ENCODE measurements at places on chromosomes 5 and 9.

DNA sequence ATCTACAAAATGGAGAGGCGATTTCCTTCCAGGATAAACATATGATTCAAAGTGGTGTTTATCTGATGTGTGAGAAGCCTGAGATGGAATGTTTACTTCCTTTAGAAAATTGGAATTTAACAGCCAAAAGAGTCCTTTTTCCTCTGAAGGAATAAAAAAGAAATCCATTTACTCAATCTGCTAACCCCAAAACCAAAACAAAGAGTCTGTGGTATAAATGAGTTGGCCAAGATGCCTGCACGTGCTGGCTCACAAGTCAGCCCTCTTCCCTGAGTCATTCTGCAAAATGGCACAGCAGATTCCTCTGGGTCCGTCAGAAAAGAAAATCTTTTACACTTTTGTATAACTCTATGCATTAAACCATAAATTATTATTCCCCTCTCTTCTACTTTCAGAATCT, 60.8 kb downstream of the EBF1 start:
- DNase-seq = no peak

DNA sequence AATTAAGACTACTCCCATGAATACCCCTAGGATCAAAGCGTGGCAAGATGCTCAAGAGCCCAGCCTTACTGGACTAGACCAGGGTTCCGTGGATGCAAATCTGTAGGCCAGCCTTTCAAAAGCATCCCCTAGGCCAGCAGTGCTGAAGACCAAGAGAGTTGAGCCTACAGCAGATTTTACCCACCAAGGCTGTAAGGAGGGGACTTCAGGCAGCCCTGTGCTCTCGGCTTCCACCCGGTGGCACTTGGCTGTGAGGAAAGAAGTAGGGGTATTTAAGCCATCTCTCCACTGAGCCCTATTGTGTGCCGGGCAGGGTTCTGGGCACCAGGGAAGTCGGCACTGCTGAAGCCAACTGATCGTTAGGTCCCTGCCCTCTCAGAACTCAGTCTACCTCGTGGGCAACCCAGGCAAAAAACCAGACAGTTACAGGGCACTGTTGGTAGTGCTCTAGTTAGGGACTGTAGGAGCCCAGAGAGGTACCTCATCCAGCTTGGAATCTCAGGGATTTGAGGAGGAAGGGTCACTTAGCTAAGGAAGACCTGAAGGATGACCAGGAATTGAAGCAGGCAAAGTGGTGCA, 25.5 kb downstream of the TCF7 start:
- no peak for DNase-seq

GRCh38 chr9:79021084-79021483, 550.7 kb upstream of the TLE4 start:
- DNase-seq = no peak

DNA sequence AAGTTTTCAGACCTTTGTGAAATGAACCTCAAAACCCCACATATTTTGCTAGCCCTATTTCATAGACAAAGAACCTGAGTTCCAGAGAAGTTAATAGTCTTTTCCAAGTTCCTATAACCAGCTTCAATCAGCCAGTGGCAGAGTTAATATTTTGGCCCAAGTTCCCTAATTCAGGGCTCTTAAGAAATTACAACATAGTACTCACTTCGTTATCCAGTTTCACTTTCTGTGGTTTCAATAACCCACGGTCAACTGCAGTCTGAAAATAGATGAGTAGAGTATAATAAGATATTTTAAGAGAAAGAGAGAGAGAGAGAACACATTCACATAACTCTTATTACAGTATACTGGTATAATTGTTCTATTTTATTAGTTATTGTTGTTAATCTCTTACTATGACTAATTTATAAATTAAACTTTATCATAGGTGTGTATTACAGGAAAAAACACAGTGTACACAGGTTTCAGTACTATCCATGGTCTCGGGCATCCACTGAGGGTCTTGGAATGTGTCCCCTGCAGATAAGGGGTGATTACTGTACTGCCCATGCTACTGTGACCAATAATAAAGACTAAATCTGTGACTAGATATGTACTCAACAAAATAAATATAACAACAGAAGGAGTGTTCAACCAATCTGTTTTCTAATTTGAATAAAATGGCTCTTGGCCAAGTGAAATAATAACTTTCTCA, 9.3 kb upstream of the MYOT start:
- DNase-seq = no peak

DNA sequence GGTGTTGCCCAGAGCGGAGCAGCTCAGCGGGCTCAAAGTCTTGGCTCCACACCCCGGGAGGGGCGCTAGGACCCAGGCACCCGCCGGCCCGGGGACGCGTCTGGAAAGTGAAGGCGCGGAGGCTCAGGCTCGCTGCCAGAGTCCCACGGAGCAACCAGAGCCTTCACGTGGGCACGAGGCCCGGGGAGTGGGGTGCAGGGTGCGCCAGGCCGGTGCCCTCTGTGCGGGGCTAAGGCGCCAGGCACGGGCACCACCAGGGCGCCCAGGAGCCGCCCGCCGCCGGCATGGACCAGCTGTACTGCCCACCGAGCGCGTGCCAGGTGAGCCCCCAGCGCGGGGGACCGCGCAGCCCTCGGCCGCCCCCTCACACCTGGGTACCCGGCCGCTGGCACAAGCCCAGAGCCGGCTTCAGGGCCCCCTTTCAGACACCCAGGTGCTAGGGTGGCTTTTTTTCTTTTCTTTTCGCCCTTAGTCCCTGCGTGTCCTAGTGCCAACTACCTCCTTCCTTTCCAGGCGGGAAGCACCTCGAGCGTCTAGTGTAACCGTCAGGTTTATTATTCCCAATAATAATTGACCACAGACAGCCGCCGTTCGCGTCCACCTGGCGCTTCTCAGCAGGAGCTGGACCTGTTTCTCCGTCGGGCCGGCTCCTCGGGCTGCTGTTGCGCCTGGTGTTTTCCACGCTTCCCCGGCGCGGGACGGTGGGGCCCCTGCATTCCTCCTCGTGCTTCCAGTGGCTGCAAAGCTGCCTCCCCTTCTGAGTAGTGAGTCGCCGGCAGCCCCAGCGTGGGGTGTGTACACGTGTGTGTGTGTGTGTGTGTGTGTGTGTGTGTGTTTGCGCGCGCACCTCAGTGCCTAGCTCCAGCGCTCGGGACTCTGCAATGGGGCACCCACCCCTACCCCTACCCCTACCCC, 30.1 kb upstream of the PDE8B start:
- no peak for DNase-seq

- peak; percentile 12 for DNase-seq
Measured at GRCh38 chr9:135602789-135603481, 36.4 kb downstream of the GLT6D1 start.

DNA sequence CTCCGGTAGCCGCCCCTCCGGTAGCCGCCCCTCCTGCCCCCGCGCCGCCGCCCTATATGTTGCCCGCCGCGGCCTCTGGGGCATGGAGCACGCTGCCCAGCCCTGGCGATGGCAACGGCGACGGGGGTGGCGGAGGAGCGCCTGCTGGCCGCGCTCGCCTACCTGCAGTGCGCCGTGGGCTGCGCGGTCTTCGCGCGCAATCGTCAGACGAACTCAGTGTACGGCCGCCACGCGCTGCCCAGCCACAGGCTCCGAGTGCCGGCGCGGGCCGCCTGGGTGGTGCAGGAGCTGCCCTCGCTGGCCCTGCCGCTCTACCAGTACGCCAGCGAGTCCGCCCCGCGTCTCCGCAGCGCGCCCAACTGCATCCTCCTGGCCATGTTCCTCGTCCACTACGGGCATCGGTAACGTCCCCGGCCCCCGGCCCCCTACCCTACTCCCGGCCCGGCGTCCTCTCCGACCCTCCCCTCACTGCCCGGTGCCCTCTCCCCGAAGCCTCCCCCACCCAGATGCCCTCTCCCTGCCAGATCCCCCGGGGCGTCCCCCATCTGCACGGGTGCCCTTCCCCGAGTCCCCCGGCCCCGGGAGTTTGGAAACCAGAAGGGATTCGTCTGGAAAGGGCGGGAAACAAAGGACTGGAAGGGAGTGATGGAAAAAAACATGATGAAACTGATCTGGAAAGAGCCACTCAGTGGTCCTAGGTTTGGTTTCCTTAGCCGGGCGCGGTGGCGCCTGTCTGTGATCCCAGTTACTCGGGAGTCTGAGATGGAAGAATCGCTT, 417 bp downstream of the SRD5A1 start:
- peak; percentile 18 for DNase-seq

- DNase-seq = no peak
Measured at GRCh38 chr5:168269937-168270330, 21.5 kb upstream of the WWC1 start.

GRCh38 chr9:105656131-105656921, 5.9 kb upstream of the TAL2 start:
- no peak for DNase-seq

- no peak for DNase-seq
Measured at GRCh38 chr5:158621391-158621790, 478.3 kb downstream of the EBF1 start.

- no peak for DNase-seq
Measured at GRCh38 chr5:14112998-14113652, 30.0 kb upstream of the TRIO start.

DNA sequence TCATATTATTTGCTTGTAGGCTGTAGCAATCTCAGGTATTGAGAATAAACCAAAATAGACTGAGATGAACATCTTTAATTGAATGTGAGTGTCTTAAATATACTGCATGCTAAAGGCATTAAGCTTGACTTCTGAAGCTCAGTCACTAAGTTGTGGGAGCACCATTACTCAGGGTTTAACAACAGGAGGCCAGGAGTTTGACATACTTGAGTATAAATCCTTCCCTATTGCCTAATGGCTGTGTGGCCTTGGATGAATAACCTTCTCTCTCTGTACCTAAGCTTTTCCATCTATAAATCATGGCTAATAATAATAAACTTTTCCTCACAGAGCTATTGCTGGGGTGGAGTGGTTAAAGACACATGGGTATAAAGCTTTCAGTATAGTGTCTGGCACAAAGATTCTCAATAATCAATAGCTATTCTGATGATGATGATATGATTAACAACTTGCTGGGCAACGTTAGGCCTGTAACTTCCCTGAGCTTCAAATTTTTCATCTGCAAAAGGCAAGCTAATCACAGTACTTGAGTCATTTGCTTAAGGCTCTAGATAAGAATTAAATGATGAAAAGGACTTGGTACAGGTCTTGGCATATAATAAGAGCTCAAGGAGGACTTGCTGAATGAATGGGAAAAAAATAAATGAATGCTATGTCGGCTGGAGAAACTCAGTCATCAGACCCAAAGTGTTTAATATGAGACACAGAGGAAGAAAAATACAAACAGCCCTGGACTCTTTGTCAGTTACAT, 174.0 kb upstream of the IL12B start:
- no peak for DNase-seq

GRCh38 chr5:67149057-67149950, 47.3 kb downstream of the CD180 start:
- no peak for DNase-seq

GRCh38 chr9:88291856-88292255, 96.4 kb upstream of the SPIN1 start:
- no peak for DNase-seq

GRCh38 chr9:134698587-134699342, 57.2 kb downstream of the COL5A1 start:
- peak; percentile 40 for DNase-seq

GRCh38 chr5:97923496-97923895, 740.4 kb upstream of the RIOK2 start:
- DNase-seq = no peak

DNA sequence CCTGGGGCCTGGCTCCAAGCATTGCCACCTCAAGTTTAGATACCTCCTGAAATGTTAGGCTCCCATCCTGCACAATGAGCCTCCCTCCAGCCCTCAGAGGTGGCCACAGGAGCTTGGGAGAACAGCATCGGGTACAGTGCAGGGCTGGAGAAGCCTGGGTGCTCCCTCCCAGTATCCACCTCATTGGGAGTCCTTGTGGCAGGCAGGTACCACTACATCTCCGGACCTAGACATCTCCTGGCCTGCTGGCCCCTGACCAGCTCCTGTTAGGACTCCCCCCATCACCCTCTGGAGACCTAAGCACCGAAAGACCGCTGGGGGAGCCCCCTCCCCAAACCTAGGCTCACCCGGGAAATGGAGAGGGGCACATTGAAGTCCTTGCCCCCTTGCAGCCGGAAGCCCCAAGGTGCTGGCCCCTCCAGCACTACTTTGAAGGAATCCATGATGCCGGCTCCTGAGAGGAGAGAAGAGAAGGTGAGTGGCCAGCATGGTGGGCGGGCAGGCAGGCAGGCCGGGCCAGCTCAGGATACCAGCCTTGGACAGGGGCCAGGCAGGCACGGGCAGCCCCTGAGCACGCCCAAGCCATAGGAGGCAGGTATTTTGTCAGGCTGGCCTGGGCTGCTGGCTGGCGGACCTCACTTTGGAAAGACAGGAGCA, 1.2 kb downstream of the PDLIM7 start:
- no peak for DNase-seq

DNA sequence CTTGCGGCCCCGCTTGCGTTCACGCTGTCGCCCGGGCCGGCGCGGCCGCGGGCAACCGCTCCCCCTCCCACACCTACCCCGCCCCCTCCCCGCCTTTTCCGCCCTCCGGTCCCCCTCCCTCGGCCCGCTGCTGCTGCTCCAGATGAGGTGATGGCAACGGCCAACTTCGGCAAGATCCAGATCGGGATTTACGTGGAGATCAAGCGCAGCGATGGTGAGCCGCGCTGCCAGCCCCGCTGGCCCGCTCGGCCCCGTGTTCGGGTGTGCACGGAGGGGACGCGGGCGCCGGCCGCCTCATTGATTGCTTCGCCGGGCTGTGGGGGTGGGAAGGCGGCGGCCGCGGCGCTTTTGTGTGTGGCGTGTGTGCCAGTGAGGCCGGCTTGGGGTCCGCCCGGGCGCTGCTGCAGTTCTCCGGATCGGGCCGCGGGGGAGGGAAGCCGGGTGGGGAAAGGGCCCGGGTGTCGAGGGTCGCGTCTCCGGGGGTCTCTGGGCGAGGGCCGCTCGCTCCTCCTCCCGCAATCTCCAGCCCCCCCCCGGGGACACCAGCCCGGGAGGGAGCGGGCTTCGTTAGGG, 403 bp downstream of the KIF2A start:
- no peak for DNase-seq

DNA sequence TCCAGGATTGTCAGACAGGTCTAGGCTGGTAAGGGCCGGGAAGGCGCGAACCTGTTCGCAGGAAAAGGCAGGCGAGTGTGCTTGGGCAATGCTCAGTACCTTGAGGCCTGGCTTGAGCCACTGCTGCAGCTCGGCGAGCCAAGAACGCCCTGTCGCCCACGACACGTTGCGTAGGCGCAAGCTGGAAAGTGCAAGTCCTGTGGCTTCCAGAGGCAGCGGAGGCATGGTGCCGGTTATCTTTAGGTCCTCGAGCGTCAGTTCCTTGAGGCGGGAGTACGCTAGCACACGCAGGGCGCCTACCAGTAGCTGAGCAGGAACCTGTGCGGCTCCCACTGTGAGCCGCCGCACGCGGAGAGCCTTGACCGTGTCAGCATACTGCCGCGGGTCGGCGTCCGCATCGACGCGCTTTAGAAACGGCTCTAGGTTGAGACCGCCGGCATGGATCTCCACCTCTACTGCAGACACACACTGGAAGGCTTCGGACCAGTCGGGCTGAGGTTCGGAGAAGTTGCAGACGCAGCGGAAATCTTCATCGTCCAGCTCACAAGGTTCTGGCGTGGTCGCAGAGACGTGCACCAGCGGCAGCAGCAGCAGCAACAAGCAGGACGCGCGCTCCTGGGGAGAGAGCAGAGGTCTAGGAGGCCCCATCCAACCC, 482 bp downstream of the CD14 start:
- peak; percentile 18 for DNase-seq

- DNase-seq = no peak
Measured at GRCh38 chr9:69389437-69389995, 64.5 kb downstream of the ENTREP1 start.
